ENCODE measurements at places on chromosomes 7 and 10.

DNA sequence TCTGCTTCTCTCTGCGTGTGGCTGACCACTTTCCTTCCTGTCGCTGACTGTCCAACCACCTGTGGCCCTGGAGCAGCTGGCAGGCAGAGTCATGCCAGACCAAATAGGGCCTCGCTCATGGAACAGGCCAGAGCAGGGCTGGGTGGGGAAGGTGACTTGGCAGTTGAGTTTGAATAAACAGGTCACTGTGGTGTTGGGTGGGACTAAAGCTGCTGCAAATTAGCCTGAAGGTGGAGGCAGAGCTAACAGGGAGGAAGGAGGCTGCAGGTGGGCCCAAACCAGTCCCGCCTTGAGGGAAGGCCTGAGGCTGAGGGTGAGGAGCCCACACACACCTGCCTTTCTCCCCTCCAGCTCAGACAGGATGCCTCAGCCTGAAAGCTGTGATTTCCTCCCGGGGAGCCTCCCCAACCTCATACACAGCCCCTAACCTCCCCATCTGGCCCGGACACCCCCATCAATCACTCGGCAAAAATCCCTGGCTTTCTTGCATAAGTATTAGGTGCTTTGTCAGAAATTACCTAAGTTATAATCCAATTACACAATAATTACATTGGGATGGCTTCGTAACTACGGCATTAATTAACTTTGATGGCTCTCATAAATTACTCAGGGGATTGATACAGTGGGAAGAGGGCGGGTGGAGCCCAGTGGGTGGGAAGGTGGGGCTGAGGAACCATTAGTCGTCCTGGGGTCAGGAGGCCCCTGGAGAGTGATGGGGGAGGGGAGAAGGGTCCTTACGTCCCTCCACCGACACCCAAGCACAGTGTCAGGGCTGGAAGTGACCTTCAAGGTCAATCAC, 97.7 kb upstream of the PCBD1 start:
- peak; percentile 52 for DNase-seq

DNA sequence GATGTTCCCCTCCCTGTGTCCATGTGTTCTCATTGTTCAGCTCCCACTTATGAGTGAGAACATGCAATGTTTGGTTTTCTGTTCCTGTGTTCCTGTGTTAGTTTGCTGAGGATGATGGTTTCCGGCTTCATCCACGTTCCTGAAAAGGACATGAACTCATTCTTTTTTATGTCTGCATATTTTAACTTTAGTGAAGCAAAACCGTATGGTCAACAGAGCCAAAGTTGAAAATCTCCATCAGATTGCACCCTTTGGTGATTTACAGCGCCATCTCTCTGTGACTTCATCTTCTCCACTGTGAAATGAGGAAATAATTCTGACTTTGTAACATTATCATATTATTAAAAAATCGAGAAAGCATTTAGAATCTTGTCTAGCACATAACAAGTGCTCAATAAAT, 132.3 kb upstream of the PLXDC2 start:
- no peak for DNase-seq

GRCh38 chr7:70459546-70459945, 672.4 kb upstream of the GALNT17 start:
- DNase-seq, result no peak

DNA sequence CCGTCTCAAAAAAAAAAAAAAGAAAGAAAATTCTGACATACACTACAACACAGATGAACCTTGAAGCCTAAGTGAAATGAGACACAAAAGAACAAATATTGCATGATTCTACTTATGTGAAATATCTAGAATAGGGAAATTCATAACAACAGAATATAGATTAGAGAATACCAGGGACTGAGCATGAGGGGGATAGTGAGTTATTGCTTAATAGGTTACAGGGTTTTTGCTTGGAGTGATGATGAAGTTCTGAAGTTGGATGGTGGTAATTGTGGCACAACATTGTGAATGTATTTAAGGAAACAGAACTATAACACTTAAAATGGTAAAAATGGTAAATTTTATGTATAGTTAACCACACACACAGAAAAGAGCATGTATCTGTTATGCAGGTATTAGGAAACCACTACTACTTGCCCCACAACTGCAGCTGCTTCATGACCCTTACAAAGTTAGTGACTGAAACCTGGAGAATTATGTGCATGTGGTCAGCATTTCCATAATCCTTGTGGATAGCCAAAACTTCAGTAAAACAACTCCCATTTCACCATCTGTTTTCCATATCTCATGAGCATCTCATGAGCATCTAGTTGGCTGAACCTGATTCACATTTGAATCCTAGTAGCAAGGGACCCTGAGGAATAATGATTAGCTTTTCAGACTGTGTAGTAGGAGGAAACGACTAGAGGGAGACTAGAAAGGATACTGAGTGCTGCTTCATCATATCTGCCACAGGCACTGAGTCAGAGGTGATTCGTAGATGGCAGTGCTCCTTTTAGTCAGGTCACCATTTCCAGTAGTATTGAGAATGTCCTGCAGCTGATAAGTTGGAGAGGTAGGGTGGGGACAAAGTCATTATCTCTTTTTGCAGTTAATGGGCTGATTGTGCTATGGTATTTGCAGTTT, 26.3 kb downstream of the SAMD8 start:
- no peak for DNase-seq

DNA sequence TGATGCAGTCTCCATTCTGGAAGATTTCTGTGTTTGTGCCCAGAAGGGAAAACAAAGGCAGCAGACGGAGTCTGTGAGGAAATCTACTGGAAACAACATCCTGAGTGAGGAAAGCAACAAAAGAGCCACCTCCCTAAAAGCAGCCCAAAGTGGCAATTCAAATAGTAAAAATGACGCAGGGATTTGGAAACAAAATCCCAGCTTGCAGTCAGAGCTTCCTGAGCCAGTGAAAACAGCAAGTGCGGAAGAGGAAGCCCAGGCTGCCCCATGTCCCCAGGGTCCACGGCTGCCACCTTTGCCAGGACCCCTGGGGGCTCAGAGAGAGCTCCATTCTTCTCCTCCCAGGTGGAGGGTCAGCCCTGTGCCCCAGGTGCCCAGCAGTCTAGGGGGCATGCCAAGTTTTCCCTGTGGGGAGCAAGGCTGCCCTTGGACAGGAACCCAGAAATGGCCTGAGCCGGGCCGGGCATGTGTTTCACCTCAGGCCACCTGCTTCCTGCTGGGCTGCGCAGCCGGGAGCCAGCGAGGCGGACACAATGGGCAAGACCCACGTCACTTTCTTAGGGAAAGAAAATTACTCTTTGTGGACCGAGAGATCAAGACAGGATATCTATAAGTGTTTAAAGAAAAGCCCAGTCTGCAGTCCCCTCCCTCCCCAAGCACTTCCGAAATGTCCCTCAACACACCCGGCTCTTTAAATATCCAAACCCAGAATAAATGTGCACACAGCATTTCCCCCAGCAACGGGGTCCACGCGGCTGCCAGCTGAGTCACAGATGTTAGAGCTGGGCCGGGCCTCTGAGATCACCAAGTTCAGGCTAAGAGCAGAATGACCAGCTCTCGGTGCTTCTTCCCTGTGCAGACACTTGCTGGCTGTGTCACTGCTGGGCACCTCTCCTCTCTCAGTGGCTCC, 231.1 kb downstream of the ARHGAP12 start:
- no peak for DNase-seq

DNA sequence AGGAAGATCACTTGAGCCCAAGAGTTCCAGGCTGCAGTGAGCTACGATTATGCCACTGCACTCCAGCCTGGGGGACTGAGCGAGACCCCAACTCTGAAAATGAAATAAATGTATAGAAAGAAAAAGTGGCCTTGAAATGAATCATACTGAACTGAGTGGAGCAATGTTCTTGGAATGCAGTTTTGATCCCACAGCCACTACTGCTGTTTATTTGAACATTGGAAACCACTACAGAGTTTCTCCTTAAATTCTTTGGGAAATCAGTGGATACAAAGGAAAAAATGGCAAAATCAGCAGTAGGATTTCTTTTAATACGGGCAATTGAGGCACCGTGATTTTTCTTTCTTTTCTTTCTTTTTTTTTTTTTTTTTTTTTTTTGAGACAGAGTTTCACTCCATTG, 637.4 kb downstream of the GALNT17 start:
- no peak for DNase-seq

GRCh38 chr7:30266686-30267085, 17.7 kb upstream of the ZNRF2 start:
- DNase-seq, result no peak

- no peak for DNase-seq
Observed at GRCh38 chr10:37763132-37763531, 94.3 kb downstream of the ZNF248 start.

GRCh38 chr10:127278001-127278400, 81.6 kb upstream of the INSYN2A start:
- DNase-seq, result no peak

GRCh38 chr7:106180721-106181120, 68.6 kb upstream of the SYPL1 start:
- no peak for DNase-seq

GRCh38 chr7:121420976-121421375, 24.9 kb upstream of the FAM3C start:
- DNase-seq, result no peak

DNA sequence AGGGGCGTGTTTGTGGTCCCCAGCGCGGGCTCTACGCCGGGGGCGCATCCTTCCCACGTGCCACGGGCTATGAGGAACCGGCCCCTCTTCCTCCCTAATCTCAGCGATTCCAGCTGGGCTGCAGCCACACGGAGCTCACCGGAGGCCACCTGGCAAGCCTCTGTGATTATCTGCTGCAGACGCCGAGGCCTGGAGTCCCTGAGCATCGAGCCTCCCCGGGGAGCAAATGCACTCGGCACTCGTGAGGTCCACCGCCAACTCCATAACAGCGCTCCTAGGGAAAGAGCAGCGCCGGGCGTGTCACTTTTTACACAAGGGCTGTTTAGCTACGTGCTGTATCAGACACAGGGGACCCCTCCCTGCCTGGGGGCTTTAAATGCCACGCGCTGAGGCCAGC, 101.2 kb downstream of the DYNC2I1 start:
- DNase-seq, result no peak

DNA sequence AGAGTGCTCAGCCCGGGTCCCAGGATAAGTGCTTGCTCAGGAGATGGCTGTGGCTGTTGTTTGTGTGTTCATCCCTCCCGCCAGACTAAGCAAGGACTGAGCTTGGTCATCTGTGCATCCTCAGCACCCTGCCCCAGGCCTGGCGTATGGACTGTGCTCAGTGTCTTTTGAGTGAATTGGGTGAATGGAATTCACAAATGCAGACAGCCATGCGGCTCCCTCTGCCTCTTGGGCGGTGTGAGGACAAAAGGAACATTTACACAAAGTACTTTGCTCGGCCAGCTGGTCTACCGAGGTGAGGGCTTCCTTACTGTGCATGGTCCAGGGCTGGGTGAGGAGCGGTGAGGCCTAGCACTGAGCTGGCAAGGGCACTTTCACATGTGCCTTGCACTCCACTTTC, 120.2 kb downstream of the CDH23 start:
- no peak for DNase-seq

DNA sequence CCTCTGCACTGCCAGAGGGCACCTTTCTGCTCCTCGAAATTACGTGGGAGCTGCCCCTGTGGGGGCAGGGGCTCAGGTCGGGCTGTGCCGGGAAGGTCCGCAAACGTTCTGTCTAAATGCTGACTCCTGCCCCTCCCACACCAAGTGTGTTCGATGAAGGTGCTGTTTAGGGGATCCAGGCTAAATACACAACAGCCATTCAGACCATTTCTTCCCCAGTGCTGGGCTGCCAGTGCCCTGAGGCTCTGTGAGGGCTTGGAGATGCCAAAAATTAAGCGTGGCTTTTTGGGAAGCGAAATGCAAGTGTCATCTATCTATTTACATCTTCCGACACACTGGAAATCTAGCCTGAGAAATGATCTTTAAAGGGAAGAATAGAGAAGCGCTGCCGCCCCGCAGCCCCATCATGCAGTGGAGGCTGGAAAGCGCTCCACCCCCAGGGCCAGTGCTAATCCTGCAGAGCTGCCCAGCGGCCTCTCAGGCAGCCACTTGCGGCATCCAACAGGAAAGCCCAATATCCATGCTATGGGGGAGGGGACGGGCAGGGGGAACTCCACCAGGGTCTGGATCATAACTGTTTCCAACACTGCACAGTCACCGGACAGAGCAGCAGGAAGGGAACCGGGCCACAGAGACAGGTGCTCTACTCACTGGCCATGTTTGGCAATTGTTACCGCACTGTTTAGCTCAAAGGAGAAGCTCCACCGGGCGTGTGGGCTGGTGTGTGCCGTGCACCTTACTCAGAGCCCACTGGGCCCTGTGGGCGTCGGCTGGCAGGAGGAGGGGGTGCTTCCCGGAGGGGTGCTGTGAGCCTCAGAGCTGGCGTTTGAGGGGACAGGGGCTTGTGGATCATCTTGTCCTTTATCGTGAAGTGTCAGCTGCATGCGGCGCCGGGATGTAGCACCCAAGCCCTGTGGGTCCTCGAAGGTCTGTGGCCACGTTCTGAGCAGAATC, 205.5 kb downstream of the DNAJB6 start:
- DNase-seq, result no peak

- DNase-seq, result no peak
Observed at GRCh38 chr10:6602700-6603084, 22.6 kb upstream of the PRKCQ start.

- DNase-seq, result no peak
Observed at GRCh38 chr10:125599194-125599593, 83.8 kb downstream of the TEX36 start.

GRCh38 chr7:20440472-20441105, 109.9 kb downstream of the ITGB8 start:
- DNase-seq, result no peak

GRCh38 chr7:7567898-7568531, 1.3 kb downstream of the MIOS start:
- DNase-seq, result no peak

DNA sequence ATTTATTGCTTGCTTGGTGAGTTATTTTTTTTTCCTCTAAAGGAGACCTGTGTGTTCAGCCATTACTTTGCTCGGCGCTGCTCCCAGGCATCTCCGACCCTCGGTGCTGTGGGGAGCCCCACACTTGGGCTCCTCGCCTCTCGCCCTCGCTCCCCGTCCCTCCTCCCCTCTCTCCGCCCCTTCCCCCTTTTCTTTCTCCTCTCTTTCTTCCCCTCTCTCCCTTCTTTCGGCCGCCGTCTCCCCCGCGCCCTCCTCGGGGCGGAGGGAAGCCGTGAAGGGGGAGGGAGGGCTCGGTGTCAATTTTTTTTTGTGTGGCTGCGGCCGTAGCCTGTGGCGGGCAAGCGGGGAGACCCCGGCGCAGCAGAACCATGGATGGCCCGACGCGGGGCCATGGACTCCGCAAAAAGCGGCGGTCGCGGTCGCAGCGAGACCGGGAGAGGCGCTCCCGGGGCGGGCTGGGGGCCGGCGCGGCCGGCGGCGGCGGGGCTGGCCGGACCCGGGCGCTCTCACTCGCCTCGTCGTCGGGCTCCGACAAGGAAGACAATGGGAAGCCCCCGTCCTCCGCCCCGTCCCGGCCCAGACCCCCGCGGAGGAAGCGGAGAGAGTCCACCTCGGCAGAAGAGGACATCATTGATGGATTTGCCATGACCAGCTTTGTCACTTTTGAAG, 1.1 kb downstream of the AUTS2 start:
- DNase-seq, result no peak
